Activated T-cell treated with anti-CD3 and anti-CD28 coated beads, Interleukin-2, amount 50 U/mL, for 24 hours (primary cell): ENCODE measurements at places on chromosomes 16 and 17.

GRCh38 chr17:77890771-77891170 lies 67.7 kb upstream of the TNRC6C start:
- H3K27me3 ChIP-seq = peaks cover 5% of the 10 kb centered on the region
- H3K36me3 ChIP-seq = no peaks in the 10 kb centered on the region
- no peak for DNase-seq
- H3K4me1 ChIP-seq = peaks cover 39% of the 10 kb centered on the region
- H3K27ac ChIP-seq = no peak overlapping the region
- H3K4me3 ChIP-seq = no peak overlapping the region

GRCh38 chr17:17855976-17856375 lies 19.2 kb upstream of the SREBF1 start:
- no peak overlapping the region for H3K27ac ChIP-seq
- peaks cover 5% of the 10 kb centered on the region for H3K36me3 ChIP-seq
- no peaks in the 10 kb centered on the region for H3K27me3 ChIP-seq
- DNase-seq = no peak

DNA sequence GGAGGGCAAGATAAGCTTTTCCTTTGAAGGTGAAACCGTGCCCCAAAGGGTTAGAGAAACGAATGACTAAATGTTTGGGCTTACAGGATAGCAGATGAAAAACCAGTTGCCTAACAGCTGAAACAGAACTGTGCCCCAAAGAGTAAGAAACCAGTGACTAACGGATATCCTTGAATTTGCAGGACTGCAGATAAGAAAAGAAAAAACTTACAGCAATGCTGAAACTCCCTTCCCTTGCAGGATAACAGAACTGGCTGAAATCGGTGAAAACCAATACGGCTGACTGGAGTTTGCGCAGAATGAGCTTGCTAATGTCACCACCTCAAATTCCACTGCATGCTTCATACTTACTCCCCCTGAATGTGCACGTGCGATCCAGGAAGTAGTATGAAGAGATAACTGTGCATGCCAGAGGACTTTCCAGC lies 175.2 kb upstream of the NLRP1 start:
- no peak overlapping the region for H3K4me3 ChIP-seq
- H3K27ac ChIP-seq = no peak overlapping the region
- peaks cover 3% of the 10 kb centered on the region for H3K4me1 ChIP-seq
- H3K36me3 ChIP-seq = no peaks in the 10 kb centered on the region

DNA sequence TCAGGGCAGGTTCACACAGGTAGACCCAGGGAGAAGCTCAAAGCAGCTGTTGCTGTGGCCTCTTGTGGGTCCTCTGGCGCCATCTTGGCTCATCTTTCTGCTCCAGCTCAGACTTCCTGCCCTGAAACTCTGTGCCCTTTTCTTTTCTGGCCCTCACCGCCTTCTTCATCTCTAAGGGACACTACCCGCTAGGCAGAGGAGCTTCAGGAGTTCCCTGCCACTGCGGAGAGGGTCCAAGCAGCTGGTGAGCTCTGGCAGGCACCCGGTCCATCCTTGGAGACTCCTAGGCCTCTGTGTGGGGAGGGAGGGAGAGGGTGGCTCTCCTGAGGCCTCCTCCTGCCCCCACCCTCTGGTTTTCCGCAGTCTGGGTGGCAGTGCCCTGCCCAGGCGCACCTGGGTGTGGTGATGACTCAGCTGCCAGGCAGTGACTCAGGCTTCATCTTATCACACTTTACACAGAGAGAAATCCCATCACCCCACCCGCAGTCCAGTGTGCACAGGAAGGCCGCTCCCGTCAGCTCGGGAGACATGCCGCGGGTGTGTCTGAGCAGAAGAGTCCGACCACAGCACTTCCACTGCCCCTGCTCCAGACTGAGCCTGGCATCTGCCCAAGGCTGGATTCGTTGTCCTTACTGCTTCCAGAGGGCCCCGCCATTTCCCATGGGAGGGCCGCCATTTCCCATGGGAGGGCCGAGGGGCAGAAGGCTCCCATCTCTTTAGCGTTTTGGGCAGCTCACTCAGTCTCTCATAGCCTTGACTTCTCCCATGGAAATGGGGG lies 7.3 kb downstream of the NT5C start:
- peak overlapping the region; percentile 89 for H3K27ac ChIP-seq
- peaks cover 30% of the 10 kb centered on the region for H3K36me3 ChIP-seq
- H3K4me1 ChIP-seq = peaks cover 27% of the 10 kb centered on the region
- no peaks in the 10 kb centered on the region for H3K27me3 ChIP-seq

- peaks cover 89% of the 10 kb centered on the region for H3K36me3 ChIP-seq
- peak overlapping the region; percentile 11 for H3K27ac ChIP-seq
- peaks cover 47% of the 10 kb centered on the region for H3K4me1 ChIP-seq
- no peaks in the 10 kb centered on the region for H3K27me3 ChIP-seq
These were observed 5.0 kb downstream of the ATF7IP2 start for GRCh38 chr16:10390867-10391266.

- no peak overlapping the region for H3K27ac ChIP-seq
- no peaks in the 10 kb centered on the region for H3K36me3 ChIP-seq
- H3K27me3 ChIP-seq = peaks cover 44% of the 10 kb centered on the region
- H3K4me1 ChIP-seq = no peaks in the 10 kb centered on the region
- no peak for DNase-seq
These were observed 7.7 kb upstream of the PCTP start for GRCh38 chr17:55743103-55743679.

- peaks cover 67% of the 10 kb centered on the region for H3K4me1 ChIP-seq
- DNase-seq = peak; percentile 64
- no peaks in the 10 kb centered on the region for H3K27me3 ChIP-seq
These were observed at the start of gene SEC14L1 for GRCh38 chr17:77140878-77141767. Gene SEC14L1, plus strand, starts transcription at chr17:77140969. Its CDS starts 2,628 bp downstream, at chr17:77143597.

GRCh38 chr17:15257258-15257788 lies 7.8 kb downstream of the PMP22 start:
- H3K4me3 ChIP-seq = peak overlapping the region; percentile 38
- peaks cover 82% of the 10 kb centered on the region for H3K27me3 ChIP-seq
- DNase-seq = peak; percentile 74
- no peak overlapping the region for H3K27ac ChIP-seq
- peaks cover 31% of the 10 kb centered on the region for H3K4me1 ChIP-seq

DNA sequence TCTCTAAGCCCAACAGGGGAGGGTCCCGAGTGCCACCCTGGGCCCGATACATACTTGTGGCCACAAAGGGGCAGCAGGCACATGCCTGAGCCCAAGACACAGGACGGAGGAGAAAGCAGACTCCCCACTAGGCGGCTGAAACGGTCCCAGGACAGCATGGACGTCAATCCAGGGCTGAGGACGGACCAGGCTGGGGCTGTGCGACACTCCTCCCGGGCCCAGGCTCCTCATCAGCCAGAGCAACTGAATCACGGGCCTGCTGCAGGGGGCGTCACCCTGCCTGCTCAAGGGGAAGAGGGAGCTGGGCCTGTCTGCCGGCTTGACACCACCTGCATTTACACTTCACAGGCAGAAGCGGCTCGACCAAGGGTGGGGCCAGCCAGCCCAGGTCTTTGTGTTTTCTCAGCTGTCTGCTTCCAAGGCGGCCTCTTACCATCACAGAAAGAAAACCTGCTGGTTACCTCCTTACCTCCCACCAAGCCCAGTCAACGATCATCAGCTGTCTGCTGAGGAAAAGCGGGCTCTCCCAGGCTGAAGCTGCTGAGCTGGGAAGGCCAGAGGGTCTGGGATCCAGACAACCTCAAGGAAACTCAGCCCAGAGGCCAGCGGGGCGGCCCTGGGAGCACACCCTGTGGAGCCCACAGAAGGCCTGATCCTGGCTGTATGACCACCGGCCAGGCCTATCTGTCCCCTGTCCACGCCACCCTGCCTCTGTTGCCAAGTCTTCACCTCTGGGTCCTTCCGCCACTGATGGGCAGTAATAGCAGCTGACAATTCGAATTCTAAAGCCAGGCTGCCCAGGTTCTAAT lies 26.4 kb downstream of the KIFC3 start:
- H3K4me3 ChIP-seq = no peak overlapping the region
- peaks cover 2% of the 10 kb centered on the region for H3K4me1 ChIP-seq
- H3K36me3 ChIP-seq = no peaks in the 10 kb centered on the region
- DNase-seq = no peak

DNA sequence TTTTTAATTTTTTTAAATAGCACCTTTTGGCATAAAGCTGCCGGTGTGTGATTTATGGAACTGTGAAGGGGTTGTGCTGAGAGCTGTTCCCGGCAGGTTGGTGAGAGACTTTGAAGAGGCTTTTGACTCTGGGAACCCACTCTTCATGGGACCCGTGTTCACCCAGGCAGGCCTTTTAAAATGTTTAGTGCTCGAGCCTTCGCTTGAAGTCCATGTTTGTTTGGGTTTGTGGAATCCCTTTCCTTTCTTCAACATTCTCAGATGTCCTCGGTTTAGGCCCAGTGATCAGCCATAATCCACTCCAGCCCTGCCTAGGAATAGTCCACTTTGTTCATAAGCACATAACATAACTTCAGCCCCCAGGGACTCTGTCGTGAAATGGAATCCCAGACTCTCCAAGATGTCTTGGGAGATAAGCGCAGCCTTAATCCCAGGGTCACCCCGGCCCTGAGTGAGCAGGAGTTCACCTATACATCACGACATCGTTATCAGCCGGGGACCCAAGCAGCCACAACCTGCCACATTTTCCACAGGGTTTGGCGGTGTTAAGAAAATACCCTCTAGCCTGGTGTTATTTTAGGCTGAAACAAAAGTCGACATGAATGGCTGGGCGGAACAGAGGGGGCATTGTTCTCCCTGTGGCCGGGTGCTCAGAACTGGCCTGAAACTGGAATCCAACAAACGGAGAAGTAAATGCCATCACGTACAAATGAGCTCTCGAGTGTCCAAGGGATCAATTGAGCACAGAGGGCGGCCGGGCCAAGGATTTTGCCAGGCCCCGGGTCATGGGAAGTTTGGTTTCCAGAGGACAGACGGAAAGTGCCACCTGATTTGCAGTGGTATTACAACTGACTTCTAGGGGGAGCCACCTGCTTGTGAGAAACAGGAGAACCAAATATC lies 145.7 kb upstream of the IRX3 start:
- H3K27ac ChIP-seq = no peak overlapping the region
- peaks cover 52% of the 10 kb centered on the region for H3K27me3 ChIP-seq
- no peak for DNase-seq
- H3K36me3 ChIP-seq = no peaks in the 10 kb centered on the region

GRCh38 chr16:4338712-4339299 lies 12.3 kb downstream of the PAM16 start:
- H3K4me3 ChIP-seq = no peak overlapping the region
- peaks cover 48% of the 10 kb centered on the region for H3K36me3 ChIP-seq
- H3K27ac ChIP-seq = no peak overlapping the region
- H3K27me3 ChIP-seq = no peaks in the 10 kb centered on the region
- no peak for DNase-seq
- H3K4me1 ChIP-seq = peaks cover 4% of the 10 kb centered on the region

DNA sequence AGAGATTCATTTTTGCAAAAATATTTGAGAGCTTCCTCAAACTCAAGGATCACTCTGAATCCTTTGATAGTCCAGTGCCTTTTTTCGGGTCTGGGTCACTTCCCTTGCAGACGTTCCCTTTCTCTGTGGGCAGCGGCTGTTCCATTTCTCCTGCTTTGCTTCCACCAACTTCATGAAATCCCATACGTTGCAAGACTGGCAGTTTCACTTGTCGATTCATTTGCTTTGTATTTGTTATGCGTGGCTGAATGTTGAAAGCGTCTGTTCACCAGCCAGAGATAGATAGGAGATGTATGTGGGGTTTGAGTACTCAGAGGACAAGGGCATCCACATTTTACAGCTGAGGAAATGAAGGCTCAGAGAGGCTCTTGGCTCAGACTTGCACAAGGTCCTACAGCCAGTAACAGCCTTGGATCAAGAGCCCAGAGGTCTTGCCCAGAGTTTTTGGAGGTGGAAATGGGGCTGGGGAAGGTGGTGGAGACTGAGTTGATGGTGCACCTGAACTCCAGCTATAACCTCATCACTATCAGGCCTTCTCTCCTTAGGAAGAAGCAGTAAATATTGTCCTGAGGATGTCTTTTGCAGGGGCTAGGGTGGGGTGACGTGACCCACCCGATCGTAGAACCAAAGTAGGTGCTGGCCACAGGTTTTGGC lies 1.3 kb upstream of the CCDC102A start:
- peak overlapping the region; percentile 91 for H3K27ac ChIP-seq
- H3K27me3 ChIP-seq = no peaks in the 10 kb centered on the region
- peaks cover 77% of the 10 kb centered on the region for H3K4me1 ChIP-seq
- H3K36me3 ChIP-seq = peaks cover 2% of the 10 kb centered on the region
- H3K4me3 ChIP-seq = peak overlapping the region; percentile 80

GRCh38 chr17:51709694-51710633 lies 448.6 kb downstream of the CA10 start:
- no peaks in the 10 kb centered on the region for H3K36me3 ChIP-seq
- DNase-seq = no peak
- H3K27me3 ChIP-seq = peaks cover 32% of the 10 kb centered on the region
- no peak overlapping the region for H3K27ac ChIP-seq
- H3K4me1 ChIP-seq = no peaks in the 10 kb centered on the region

DNA sequence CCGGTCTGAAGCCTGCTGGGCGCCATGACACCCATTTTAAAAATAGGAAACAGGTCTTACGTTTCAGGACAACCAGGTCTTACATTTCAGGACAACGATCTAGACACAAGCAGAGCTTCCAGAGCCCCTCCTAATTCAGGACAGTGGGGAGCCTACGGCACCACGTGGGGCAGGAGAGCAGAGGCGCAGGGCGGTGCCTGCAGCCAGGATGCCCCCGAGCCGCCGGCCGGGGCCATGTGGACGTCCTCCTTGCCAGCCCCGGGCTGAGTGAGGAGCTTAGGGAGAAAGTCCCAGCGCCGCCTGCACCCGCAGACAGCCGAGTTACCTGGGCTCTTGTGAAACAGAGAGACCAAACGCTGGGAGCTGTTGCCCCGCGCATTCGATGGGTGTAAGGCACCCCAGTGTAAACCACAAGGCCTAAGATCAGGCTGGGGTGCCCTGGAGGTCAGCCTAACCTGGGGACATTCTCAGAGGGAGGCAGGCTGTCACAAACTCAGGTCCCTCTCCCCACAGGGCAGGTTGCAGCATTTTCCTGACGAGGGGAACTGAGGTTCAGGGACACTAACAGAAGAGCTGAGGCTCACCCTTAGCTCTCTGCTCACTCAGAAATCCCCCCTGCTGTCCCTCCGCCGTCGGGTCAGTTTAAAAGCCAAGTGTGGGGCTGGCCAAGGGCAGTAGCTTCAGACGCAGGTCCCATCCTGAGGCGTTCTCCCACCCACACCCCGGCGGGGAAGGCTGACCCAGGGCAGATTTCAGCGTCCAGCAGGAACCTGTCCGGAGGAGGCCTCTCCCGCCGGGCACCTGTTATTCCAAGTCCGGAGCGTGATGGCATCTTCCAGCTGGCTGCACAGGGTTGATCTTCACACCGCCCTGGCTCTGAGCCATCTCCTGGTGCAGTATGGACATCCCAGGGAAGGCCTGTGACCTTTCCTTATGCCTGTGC lies 1.8 kb upstream of the NOTUM start:
- no peak for DNase-seq
- no peak overlapping the region for H3K4me3 ChIP-seq
- H3K27me3 ChIP-seq = peaks cover 37% of the 10 kb centered on the region
- H3K27ac ChIP-seq = no peak overlapping the region
- no peaks in the 10 kb centered on the region for H3K36me3 ChIP-seq

DNA sequence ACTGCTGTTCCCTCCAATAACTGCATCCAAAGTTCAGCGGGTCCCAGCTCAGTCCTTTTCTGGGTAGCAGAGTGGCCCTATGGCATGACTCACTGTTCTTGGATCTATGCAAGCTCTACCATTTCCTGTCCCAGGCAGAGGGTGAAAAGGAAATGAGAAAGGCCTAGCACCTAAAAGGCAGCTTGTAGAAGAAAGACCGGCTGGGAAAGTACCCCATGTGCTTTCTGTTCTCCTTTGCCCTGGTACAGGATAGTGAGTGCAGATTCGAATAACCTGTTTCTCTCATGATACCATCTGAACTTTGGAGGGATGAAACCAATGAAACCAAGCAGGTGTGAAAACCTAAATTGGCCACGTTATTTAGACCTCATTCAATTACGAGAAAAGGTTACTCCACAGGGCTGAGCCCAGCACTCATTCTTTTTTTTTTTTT lies 12.7 kb upstream of the HASPIN start:
- H3K27ac ChIP-seq = peak overlapping the region; percentile 86
- H3K36me3 ChIP-seq = peaks cover 40% of the 10 kb centered on the region
- no peak for DNase-seq
- peak overlapping the region; percentile 52 for H3K4me3 ChIP-seq
- peaks cover 63% of the 10 kb centered on the region for H3K4me1 ChIP-seq
